ENCODE measurements at places on chromosomes 12 and 14.

- no peak for DNase-seq
Observed at GRCh38 chr12:14577344-14577743, 9.7 kb upstream of the PLBD1 start.

DNA sequence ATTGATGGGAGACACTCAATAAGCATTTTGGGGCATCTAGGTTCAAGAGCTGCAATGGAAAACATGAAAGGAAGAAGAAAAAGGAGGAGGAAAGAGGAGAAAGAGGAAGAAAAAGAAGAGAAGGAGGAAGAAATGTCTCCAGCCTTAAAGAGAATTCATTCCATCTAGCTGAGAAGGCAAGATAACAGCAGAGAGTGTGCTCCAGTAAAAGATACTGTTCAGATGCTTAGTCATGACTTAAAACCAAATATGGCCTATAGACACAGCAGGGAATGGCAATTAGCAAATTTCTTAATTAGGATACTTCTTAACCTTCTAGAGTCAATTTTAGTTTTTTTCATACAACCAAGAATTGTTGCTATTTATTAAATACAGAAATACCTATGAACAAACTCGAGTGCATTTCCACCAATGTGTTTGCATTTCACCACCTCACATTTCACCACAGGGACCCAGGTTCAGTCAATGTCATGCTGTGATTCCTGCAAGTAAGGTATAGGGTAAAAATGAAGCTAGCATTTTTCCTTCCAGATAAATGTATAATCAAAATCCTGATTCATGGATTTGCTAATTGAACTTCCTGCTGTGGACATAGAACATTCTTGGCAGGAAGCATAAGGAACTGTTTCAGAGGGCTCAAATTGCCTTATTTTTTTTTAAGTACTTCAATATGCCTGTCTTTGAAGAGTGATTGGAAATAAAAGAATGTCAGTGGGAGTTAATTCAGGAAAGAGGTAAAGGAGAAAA is 177.8 kb downstream of the RPS29 start:
- DNase-seq = no peak

DNA sequence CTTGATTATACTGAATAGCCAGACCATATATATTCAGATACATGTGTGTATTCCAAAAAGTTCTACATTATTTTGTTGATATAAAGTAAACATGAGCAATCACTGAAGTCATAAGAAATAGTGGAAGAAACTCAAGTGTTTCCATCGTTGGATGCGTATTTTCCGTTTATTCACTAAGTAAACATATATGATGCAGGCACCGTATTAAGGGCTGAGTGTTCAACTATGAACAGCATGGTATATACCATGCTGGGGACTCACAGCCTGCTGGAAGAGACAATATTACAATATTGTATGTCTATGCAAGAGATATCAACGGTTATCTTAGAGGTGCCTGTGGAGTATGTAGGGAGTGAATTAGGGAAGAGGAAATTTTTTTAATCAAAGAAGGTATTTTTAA is 1.2 kb downstream of the PYROXD1 start:
- no peak for DNase-seq

GRCh38 chr14:89178376-89178775 is 238.7 kb downstream of the FOXN3 start:
- no peak for DNase-seq

- DNase-seq = no peak
Observed at GRCh38 chr12:79046021-79046420, 181.4 kb downstream of the SYT1 start.

Data from H9 (cell line).